ENCODE measurements at places on chromosomes 4 and X.

- no peak for DNase-seq
Measured at GRCh38 chr4:106312377-106312776, 3.6 kb downstream of the TBCK start.

DNA sequence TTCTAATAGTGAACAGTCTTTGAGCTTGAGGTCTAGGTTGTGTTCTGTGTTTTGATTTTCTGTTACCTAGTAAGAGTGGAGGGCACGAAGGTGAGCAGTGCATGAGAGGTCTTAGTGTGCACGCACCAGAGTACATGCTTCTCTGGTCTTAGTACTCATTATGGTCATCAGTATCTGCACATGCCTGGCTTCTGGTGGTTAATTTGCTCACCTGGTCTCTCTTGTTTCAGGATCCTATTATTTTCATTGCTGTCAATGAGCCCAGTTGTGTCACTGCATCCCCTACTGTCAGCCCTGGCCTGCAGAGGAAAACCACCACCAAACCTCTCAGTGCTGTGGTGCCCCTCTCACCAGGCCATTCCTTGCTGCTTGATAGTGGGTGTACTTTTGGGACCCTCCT, 54.8 kb downstream of the NSUN7 start:
- no peak for DNase-seq

DNA sequence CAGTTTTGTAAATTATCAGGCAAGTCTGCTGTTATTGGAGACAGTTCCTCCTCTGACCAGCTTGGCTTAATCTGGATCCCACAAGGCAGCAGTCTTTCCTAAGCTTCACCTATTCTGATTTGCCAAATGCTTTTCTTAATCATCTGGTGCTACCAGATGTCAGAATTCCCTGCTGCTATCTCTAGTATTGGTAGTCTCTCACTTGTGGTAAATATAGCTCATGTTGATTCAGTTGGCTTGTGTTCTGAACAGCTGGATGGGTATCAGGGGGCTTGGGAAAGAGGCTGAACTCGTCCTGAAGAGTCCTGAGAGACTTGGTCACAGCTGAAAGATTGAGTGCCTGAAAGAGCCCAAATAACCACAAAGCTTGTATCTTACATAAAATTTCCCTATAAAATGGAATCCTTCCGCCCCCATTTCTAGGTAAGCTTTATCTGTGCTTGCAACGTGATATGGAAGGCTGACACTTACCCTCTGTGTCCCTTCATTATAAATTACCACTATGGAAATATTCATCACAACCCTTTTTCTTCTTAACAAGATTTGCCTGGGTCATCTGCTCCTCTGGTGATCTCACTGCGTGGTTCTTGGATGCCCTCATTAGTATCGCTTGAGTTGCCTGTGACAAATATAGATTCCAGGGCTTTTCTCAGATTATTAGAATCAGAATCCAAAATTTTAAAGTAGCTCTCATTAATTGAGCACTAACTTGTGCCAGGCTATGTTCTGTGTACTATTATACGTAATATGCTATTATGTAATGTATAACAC, 104.1 kb upstream of the GPRIN3 start:
- no peak for DNase-seq

- DNase-seq = no peak
Measured at GRCh38 chrX:96791559-96791958, 92.1 kb upstream of the RPA4 start.

DNA sequence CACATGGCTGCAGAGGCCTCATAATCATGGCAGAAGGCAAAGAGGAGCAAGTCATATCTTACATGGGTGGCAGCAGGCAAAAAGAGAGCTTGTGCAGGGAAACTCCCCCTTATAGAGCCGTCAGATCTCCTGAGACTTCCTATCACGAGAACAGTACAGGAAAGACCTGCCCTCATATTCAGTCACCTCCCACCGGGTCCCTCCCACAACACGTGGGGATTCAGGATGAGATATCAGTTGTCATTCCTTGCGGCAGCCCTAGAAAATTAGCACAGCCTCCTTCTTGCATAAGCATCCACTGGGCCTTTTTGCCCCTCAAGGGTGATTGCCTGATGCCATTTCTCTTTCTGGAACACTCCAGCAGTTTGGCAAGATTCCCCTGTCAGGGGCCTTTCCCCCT, 61.7 kb upstream of the STX18 start:
- DNase-seq = no peak

DNA sequence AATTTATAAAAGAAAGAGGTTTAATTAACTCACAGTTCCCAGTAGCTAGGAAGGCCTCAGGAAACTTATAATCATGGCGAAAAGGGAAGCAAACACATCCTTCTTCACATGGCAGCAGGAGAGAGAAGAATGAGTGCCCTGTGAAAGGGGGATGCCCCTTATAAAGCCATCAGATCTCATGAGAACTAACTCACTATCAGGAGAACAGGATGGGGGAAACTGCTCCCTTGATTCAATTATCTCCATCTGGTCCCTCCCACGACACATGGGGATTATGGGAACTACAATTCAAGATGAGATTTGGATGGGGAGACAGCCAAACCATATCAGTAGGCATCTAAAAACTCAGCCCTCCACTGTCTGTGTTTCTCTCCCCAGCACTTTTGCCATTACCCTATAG, 22.4 kb downstream of the ANK2 start:
- no peak for DNase-seq

GRCh38 chr4:123827511-123827910, 430.9 kb downstream of the SPRY1 start:
- DNase-seq = no peak

DNA sequence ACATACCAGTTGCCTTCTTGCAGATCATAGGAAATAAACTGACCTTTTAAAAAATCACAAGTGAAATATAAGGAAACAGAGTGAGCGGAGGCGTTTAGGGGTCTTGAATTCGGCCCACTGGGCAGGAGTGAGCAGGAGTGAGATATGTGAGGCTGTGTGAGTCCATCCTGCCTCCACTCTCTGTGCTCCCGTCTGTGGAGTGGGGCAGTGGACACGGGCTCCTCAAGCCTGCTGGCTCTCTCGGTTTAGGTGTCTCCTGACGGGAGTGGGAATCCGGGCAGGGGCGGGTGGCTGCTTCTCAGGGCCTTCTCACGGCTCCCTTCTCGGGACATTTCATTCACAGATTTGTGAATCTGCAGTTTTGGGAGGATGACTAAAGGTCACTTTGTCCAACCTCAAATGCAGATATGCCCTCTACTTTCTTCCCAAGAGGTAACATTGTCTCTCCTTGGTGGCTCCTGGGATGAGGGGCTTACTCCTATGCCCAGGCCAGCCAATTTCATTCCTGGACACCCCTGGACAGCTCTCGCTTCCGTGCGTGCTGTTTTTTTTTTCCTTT, 27.6 kb downstream of the CYTL1 start:
- DNase-seq = no peak

GRCh38 chrX:30576881-30577280, 685 bp downstream of the TASL start:
- no peak for DNase-seq

DNA sequence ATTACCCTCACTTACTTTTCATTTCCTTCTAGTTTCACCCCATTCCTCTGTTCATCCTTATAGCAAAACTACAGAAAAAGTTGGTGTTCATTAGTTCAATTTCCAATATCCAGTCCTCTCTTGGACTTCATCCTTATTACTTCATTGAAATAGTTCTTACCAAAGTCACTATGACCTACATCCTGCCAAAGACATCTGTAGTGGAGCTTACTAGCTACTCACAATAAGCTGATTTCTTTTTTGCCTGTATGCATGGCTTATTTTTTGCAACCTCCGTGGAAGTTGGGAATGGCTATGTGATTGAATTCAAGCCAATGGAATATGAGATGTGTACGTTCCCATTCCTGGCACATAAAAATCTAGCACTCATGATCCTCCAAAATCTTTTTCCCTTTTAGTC, 4.6 kb upstream of the CDKL2 start:
- no peak for DNase-seq

DNA sequence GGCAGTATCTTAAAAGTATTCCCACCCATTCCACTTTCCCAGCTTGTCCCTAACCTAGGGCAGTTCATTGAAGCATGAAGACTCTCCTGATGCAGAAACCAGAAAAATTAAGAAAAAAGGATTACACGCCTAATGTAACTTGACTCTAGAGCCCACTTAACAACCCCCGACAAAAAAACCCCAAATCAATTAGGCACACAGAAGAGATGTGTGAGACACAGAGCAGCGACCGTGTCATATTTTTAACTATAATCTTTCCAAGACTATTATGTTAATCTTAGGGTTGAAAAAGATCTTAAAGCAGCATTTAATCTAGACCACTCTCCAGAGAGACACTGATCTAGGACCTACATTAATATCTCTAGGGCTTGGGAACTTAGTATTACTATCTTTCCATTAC, 1.3 kb downstream of the YTHDC1 start:
- DNase-seq = no peak

GRCh38 chr4:13733817-13734216, 106.3 kb upstream of the BOD1L1 start:
- no peak for DNase-seq

DNA sequence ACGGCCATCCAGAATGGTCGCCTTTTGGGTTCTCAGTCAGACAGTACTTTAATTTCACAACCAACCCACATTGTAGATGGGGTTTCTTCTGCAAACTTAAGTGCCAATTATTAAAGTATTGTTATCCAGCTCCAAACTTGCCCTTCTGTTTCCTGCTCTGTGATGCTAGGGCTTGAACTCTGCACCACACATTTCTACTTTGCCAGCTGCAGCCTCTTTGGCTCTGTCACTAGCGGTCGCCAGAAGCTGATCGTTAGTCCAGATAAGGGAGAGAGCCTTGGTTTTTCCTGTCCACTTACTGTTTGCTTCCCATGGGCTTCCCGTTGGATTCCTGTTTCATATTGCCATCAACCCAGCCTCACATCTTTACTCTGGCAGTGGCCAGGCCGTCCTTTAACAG, 196.6 kb downstream of the ASB9 start:
- no peak for DNase-seq

- DNase-seq = no peak
Measured at GRCh38 chrX:70455366-70456202, 10.9 kb downstream of the DLG3 start.

GRCh38 chrX:97011540-97011939, 127.8 kb downstream of the RPA4 start:
- no peak for DNase-seq

GRCh38 chrX:154818916-154819770, 13.9 kb upstream of the MPP1 start:
- no peak for DNase-seq

DNA sequence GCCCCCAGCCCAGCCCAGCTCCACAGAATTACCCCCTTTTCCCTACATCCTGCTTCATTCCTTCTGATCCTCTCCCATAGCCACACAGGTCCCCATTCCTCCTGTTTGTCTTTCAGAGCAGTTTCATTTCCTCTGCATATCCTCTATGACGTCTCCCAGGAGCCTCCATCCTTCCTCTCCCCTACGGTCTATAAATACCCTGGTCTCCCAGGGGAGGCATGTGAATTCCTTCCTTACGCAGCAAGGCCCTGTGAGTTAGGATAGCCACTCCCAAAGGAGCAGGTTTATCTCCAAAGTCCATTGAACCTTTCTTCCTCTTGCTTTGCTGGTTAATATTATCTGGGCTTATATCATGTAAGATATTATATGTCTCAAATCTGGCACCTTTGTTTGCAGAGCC, 8.4 kb upstream of the APLN start:
- DNase-seq = no peak

- peak; percentile 13 for DNase-seq
Measured at GRCh38 chrX:13101441-13102139, 57.2 kb upstream of the FAM9C start.

GRCh38 chr4:67393699-67394281, 151.5 kb downstream of the CENPC start:
- peak; percentile 50 for DNase-seq

- no peak for DNase-seq
Measured at GRCh38 chr4:55547466-55547770, 709 bp upstream of the CLOCK start.
